Hypothalamus (tissue), 51 donors: ENCODE measurements at places on chromosomes 12 and 14.

DNA sequence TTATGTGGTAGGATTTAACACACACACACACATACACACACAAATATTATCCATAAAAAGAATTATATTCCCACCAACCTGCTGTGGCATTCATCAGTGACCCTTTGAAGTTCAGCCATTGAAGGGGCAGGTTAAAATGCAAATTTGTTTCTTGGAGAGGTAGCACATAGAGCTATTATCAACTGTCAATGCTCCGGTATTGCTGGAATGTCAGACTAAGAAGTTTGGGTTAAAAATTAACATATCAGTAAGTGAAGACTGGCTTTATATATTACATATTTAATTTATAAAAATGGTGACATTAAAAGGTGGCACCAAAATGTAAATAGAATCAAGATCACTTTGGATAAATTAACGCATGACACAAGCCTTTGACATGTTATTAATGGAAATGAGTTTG, 207.3 kb downstream of the DAD1 start:
- no peak for DNase-seq

DNA sequence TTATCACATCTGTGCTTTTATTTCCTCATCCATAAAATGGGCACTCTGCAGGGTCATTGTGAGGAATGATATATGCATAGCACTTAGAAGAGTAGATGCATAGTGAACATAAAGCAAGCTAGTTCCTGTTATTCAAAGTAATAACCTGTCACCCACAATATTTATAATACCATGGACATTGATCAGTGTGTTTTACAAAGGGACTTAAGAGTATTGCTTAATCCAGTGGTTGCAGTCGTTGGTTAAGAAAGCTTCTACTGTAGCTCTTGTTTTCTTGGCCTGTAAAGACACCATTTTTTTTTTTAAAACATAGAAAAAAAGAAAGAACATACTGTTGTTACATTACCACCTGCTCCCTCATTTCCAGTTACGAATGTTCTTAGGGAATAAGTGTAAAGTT, 13.1 kb downstream of the METAP2 start:
- no peak for DNase-seq

GRCh38 chr14:99420711-99421110, 59.9 kb downstream of the SETD3 start:
- no peak for DNase-seq

DNA sequence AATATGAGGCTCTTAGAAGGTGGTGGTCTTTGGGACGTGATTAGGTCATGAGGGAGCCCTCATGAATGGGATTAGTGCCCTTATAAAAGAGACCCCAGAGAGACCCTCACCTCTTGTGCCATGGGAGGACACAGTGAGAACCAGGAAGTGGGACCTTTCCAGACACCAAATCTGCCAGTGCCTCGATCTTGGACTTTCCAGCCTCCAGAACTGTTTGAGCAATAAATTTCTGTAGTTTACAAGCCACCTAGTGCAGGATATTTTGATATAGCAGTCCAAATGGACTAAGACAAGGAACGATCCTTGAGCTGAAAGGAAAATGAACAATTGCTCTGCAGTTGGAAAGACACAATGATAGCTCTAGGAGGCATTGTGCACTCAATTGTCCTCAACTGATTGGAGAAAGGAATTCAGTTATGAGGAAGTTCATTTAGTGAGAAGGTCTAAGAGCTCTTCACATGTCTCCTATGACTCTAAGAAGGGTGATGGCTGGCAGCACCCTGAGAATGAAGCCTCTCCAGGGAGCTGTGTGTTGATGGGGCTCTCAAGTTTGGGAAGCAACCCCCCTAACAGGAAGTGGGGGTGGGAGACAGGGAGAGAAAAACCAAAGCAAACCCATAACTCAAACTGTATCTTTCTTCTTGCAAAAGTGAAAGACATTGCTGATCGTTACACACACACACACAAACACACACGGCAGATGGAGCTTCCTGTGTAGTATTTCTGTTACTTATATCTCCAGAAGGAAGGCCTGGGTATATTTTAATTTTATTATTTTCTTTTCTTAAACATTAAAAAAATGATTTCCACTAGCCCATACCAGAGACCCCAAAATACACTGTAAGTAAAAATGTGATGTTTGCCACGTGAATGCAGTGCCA, 21.0 kb downstream of the CHST11 start:
- no peak for DNase-seq

GRCh38 chr12:11717519-11717961, 68.1 kb downstream of the ETV6 start:
- DNase-seq = no peak

DNA sequence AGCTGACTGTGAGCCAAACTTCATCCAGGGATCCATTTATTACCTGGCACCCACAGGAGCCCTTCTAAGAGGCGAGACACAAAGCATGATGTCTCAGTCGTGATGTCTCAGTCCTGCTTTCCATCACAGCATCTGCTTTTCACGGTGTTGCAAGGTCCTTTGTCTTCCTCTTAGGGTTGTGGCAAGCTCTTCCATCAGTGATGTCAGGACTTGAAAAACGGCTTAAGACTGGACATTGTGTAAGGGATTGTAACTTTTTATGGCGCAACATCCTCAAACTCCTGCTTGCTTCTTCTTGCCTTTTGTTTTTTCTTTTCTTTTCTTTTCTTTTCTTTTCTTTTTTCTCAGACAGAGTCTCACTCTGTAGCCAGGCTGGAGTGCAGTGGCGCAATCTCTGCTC, 586.5 kb upstream of the TMEM132C start:
- DNase-seq = no peak

- peak; percentile 61 for DNase-seq
Measured at GRCh38 chr12:127280393-127281275, 986.3 kb upstream of the TMEM132C start.

DNA sequence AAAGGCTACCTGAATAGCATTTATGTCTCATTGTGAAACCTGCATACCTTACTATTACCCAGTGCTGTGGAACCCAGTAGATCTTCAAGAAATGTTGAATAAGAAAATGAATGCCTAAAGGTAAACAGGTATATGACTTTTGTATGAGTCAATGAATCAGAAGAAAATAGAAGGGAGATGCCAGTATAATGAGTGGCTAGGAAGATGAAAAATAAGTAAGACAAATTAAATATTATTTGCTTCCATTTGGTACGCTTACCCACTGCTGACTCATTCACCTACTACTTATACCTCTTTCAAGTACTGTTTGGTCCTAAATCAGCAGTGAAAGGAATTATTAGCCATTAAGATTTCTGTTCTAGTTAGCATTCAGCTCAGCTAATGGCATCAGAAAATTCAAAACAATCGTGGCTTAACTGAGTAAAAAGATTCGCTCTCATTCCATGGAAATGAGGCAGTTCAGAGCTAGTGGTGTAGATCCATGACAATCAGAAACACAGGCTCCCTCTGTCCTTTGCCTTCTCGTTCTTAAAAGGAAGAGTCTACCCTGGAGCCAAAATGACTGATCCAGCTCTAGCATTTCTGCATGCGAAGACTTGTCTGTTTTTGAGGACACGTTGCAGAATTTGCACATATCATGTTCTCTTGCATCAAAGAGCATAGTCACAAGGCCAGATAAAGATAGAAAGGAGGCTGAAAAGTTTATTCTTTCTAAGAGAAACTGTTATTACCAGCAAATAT, 705.8 kb upstream of the USP15 start:
- DNase-seq = no peak

DNA sequence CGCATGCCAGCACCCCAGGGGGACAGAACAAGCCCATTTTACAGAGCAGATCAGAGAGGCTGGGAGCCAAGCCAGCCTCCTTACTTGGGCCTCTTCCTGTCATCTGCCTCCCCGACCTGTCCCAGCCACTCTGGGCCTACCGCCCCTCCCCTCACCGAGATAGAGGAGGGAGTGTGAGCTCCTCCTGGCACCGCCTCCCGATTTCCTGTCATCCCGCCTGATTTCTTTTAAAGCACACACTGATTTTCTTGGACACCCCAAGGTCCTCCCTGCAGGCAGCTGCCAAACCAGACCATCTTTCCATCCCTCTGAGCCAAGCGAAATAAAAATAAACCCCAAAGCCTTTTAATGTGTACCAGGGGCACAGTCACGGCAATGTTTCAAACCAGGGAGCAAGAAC, 108.4 kb downstream of the RFLNA start:
- no peak for DNase-seq

DNA sequence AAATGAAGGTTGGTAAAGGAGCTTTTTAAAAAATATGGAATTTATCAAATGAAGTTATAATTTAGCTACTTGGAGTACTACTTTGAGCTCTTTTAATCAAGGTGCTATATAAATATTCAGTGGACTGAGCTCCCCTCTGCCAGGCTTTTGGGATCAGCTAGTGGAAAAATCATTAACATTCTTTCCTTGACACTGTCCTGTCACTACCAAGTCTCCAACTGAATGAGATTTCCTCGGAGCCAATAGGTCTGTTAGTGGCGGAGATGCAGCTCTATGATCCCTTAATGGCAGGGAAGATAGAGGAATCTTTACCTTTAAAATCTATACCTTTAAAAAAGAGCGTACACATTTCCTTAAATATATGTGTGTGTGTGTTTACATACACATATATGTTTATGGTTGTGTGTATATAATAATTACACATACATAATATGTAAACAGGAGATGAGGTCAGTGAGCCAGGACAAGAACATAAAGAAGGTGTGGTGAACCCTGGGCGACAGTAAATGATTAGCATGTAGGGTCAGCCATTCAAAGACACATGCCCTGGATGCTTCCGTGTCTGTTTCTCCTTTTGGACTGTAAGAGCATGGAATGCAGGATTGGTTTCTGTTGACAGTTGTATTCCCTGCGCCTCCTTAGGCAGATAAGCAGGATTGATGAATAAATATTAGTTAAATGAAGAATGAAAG, 47.7 kb upstream of the ATP2A2 start:
- no peak for DNase-seq

- DNase-seq = no peak
Measured at GRCh38 chr12:104263026-104263425, 40.5 kb upstream of the EID3 start.

- no peak for DNase-seq
Measured at GRCh38 chr12:76398106-76398505, 49.9 kb upstream of the BBS10 start.

- no peak for DNase-seq
Measured at GRCh38 chr12:122058549-122059149, 19.9 kb upstream of the MLXIP start.

DNA sequence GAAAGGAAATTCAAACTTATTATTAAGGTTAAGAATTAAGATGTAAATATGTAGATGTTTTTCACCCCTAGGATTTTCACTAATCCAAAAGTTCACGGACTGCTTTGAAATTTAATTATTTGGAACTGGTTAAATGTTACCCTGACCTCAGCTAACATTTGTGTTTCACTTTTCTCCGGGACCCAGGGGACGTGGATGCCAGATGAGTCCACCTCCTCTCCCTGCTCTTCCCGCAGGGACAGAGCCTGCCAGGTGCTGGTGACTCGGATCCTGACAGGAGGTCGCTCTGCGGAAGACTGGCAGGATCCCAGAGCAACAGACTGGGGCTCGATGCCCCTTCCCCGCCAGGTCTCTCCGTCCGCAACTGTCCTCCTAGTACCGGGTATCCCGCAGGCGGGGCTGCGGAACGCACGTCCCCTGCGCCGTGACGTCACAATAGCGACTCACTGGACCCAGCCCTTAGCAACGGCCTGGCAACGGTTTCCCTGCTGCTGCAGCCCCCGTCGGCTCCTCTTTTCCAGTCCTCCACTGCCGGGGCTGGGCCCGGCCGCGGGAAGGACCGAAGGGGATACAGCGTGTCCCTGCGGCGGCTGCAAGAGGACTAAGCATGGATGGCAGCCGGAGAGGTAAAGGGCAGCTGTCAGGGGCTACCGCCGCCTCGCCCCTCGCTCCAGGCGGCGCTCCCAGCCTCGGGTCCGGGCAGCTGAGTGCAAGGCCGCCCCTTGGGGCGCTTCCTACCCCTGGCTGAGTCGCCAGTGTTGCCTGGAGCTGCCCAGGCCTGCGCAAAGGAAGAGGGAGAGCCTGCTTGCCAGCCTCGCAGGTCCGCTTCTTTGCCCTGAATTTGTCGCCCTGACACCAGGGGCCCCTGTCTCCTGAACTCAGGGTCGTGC, at the start of gene SPATA7:
Gene SPATA7, plus strand, starts transcription at position 446 of the 890 bp plus-strand sequence. Its CDS starts 162 bp downstream, at position 608.
- peak; percentile 78 for DNase-seq

- DNase-seq = no peak
Measured at GRCh38 chr12:15679151-15679550, 110.0 kb downstream of the EPS8 start.

DNA sequence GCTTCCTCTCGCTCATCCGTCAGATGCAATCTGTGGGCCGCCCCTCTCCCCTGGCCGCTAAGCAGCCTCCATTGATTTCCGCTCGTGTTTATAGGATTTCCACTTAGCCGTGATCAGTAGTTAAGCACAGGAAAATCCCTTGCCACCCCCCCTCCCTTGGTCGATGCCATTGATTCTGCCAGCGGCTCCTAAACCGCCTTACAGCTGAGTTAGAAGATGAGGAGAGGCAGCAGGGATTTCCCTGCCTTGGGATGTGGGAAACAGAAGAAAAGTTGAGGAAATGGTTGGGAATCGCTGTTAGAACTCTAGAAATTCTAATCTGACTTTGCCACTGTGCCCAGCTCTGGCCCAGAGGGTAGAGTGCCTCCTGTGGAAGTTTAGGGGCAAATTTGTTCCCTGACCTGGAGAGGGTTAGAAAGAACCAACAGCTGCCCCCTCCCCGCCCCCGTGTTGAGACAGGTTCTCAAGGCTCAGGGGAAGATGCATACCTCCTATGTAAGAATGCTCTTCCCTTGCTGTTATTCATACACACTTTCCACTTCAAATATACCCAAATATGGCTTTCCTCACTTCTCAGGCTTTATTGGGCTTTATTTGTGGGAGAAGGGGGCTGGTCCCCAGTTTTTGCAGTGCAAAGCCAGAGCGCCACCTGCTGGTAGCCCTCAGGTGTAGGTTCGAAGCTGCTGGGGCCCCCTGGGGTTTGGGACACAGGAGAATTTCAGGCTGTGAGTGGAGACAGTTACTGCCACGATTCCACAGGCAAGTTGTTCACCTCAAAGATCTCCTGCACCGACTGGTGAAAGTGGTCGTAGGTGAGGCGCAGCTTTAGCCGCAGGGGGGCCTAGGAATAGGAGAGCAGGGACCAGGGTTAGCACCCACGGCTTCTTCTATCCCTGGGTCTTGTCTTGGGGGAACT, 3.2 kb downstream of the THTPA start:
- DNase-seq = no peak

- DNase-seq = no peak
Measured at GRCh38 chr12:44653861-44654527, 222.1 kb downstream of the NELL2 start.

DNA sequence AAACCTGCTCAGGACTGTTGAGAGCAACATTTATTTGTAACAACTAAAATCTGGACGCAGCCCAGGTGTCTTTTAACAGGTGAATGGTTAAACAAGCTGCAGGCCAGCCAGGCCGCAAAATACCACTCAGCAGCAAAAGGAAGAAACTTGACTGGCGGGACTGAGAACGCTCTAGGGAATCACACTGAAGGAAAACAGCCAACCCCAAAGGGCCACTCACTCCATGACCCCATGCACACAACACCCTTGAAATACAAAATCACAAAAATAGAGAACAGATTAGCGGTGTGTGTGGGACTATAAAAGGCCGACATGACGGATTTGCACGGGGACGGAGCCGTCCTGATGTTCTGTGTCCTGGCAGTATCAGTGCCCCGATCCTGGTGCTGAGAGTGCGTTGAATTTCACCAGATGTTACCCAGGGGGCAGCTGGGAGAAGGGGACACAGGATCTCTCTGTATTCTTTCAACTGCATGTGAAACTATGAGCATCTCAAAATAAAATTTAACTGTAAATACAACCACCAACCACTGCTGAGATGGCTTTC, 23.0 kb downstream of the VPS37B start:
- no peak for DNase-seq

- no peak for DNase-seq
Measured at GRCh38 chr14:52342849-52343596, 28.9 kb downstream of the PTGER2 start.

GRCh38 chr12:6631549-6631961, 4.2 kb downstream of the LPAR5 start:
- DNase-seq = no peak
